ENCODE measurements at places on chromosomes 1 and 21.

DNA sequence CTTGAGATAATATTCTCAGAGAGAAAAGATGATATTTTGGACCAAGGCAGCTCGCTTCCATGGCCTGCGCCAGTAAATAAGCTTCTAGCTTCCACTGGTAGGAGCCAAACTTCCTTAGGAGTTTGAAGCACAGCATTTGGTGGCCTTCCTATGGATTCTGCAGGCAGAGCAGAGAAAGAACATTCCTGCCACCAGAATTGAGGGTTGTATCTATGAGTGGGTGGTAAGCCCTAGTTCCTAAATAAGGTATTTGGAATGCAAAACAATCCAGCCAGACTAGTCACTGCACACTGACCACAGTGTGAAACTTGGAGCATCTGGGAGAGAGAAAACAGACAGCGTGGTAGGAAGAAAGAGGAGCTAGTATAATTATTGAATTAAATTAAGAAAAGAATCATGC, 54.1 kb upstream of the BCAR3 start:
- no peaks in the 10 kb centered on the region for H3K27me3 ChIP-seq
- no peaks in the 10 kb centered on the region for H3K4me1 ChIP-seq
- H3K36me3 ChIP-seq: no peaks in the 10 kb centered on the region

DNA sequence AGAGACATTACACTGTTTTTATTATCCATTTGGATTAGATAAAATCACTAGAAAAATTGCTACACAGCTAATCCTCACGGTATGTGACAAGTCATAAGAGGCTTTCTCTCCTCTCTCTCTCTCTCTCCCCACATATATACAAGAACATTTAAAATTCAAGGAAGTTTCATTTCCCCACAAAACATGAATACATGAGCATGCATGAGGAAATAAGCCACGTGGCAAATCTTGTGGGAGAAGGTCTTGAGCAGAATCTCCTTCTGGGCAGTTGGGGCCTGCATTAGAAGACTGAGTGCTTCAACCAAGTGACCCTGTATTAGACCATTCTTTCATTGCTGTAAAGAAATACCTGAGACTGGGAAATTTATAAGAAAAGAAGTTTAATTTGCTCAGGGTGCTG, 1313.1 kb downstream of the MRPL39 start:
- H3K27me3 ChIP-seq: no peaks in the 10 kb centered on the region
- no peak for DNase-seq
- H3K36me3 ChIP-seq: no peaks in the 10 kb centered on the region
- no peak overlapping the region for H3K4me3 ChIP-seq

- no peaks in the 10 kb centered on the region for H3K27me3 ChIP-seq
- peak overlapping the region; percentile 94 for H3K4me3 ChIP-seq
- H3K36me3 ChIP-seq: peaks cover 31% of the 10 kb centered on the region
- peak overlapping the region; percentile 95 for H3K27ac ChIP-seq
- H3K4me1 ChIP-seq: peaks cover 30% of the 10 kb centered on the region
Observed at GRCh38 chr1:234608911-234609690, 877 bp downstream of the IRF2BP2 start.

DNA sequence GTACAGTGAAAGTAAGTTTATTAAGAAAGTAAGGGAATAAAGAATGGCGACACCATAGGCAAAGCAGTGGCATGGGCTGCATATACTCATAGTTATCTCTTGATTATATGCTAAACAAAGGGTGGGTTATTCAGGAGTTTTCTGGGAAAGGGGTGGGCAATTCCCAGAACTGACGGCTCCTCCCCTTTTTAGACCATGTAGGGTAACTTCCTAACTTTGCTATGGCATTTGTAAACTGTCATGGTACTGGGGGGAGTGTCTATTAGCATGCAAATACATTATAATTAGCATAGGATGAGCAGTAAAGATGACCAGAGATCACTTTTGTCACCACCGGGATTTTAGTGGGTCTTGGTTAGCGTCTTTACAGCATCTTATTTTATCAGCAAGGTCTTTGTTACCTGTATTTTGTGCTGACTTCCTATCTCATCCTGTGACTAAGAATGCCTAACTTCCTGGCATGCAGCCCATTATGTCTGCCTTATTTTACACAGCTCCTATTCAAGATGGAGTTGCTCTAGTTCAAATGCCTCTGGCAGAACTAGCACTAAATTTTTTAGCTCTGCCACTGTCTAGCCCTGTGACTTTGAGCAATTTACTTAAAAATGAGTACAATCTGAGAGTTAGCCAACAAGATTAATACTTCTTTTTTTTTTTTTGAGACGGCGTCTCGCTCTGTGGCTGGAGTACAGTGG, 110.3 kb upstream of the PALMD start:
- H3K27me3 ChIP-seq: no peaks in the 10 kb centered on the region
- no peak for DNase-seq
- H3K4me3 ChIP-seq: no peak overlapping the region
- H3K36me3 ChIP-seq: no peaks in the 10 kb centered on the region
- H3K4me1 ChIP-seq: peaks cover 6% of the 10 kb centered on the region
- no peak overlapping the region for H3K27ac ChIP-seq

DNA sequence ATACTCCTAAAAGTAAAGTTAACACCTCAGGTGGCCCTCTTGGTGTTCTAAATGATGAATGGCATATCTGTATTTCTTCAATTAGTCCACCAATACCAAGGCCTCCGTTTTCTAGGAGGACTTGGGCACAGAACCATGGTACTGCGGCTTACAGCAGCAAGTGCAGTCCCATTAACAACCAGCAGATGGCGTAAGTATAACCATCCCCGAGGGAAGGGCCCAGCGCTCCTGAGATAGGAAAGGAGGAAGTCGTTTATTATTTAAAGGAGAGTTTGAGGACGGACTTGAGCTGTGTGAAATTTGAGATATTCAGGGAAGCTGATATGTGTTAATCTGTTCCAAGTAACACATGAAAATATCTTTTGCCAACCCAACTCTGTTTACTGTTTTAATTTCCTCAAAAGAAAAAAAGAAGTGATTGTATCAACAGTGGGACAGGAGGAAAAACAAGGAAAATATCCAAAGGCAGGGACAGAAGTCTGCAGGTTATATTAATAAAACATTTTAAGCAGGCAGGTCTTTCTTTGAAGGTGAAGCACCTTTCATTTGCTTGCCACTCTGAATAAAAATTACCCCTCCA, 37.7 kb upstream of the KCNJ15 start:
- H3K4me1 ChIP-seq: no peaks in the 10 kb centered on the region
- H3K4me3 ChIP-seq: no peak overlapping the region
- no peaks in the 10 kb centered on the region for H3K27me3 ChIP-seq

- DNase-seq: no peak
- no peak overlapping the region for H3K27ac ChIP-seq
- peaks cover 9% of the 10 kb centered on the region for H3K4me1 ChIP-seq
- no peak overlapping the region for H3K4me3 ChIP-seq
- H3K36me3 ChIP-seq: no peaks in the 10 kb centered on the region
Observed at GRCh38 chr1:1278620-1279019, 1.6 kb upstream of the SCNN1D start.

GRCh38 chr1:21319447-21320407, 29.5 kb upstream of the ECE1 start:
- peak overlapping the region; percentile 94 for H3K27ac ChIP-seq
- H3K27me3 ChIP-seq: no peaks in the 10 kb centered on the region
- peak; percentile 96 for DNase-seq
- H3K36me3 ChIP-seq: no peaks in the 10 kb centered on the region

DNA sequence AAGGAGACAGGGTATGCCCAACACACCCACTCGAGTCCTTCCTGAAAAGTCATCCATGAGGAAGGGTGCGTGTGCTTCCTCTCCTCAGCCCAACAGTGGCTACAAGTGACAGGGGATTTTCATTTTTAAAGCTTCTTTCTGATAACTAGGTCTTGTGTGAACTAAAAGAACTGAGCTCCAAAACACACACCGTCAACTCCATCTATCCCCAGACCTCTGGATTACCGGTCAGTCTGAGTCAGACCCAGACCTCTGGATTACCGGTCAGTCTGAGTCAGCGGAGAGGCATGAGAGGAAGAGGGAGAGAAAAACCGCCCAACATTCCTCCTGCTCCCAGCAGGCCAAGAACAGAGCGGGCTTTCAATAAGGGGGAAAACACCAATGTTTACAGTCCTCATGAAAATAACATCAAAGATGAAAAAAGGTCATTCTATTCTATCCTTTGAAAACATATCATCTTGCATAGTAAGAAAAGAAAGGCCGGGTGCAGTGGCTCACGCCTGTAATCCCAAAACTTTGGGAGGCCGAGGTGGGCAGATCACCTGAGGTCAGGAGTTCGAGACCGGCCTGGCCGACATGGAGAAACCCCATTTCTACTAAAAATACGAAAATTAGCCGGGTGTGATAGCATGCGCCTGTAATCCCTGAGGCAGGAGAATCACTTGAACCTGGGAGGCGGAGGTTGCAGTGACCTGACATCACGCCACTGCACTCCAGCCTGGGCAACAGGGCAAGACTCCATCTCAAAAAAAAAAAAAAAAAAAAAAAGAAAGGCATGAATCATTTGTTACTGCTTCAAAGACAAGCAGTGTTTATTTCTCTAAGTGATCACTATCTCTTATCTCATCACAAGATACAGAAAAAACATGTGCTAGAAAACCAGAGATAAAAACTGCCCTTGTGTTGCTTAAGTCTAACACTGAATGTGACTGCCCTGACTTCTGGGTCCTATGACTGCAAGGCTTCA, 3.4 kb downstream of the PTTG1IP start:
- H3K36me3 ChIP-seq: peaks cover 4% of the 10 kb centered on the region
- DNase-seq: peak; percentile 83
- H3K27me3 ChIP-seq: no peaks in the 10 kb centered on the region
- peaks cover 74% of the 10 kb centered on the region for H3K4me1 ChIP-seq
- peak overlapping the region; percentile 97 for H3K27ac ChIP-seq
- peak overlapping the region; percentile 96 for H3K4me3 ChIP-seq

DNA sequence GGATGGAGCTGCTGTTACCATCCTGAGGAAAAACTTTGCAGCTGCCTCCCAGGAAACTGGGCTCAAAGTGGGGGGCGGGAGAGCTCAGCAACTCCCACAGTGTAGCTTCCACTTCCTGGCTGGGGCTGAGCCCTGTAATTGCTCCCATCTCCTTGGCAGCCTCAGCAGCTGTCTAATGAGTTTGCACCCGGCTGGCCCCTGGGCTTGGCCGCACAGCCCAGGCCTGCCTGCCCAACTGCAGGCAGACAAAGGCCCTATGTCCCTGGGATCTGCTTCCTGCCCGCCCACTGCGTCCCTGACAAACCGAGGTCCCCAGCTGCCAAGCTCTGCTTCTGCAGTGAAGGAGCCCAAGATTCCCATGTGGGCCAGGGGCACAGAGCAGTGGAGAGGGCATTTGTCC, 30.1 kb downstream of the EDN2 start:
- H3K27me3 ChIP-seq: no peaks in the 10 kb centered on the region
- no peak overlapping the region for H3K4me3 ChIP-seq
- H3K4me1 ChIP-seq: peaks cover 34% of the 10 kb centered on the region
- DNase-seq: no peak
- H3K36me3 ChIP-seq: no peaks in the 10 kb centered on the region

DNA sequence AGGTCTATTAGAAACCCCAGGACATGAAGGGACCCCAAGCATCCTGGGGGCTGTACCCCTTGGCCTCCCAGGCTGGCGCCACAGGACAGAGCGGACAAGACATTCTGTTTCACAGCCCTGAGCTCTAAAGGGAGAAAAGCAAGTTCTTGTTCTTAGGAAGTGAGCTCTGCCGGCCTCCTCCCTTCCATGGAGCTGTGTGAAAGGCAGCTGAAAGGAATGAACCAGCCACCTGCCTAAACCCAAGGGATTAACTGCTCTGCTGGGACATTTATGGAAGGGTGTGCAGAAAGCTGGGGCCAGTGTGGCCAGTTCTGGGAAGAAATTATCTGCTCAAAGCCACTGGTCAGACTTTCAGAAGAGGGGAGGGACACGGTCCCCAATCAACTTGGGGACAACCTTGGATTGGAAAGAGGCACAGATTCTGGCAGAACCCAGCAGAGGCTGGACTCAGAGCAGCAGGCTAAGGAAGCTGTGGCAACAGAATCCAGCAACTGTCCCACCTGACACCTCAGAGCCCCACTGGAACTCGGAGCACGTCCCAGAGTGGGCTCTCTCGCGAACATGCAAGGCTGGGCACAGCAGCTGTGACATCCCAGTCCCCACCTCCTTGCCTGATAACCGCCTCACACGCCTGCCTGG, 2.1 kb downstream of the KLHL21 start:
- peaks cover 37% of the 10 kb centered on the region for H3K36me3 ChIP-seq
- no peak for DNase-seq
- H3K4me3 ChIP-seq: peak overlapping the region; percentile 95
- peak overlapping the region; percentile 99 for H3K27ac ChIP-seq
- peaks cover 58% of the 10 kb centered on the region for H3K4me1 ChIP-seq

DNA sequence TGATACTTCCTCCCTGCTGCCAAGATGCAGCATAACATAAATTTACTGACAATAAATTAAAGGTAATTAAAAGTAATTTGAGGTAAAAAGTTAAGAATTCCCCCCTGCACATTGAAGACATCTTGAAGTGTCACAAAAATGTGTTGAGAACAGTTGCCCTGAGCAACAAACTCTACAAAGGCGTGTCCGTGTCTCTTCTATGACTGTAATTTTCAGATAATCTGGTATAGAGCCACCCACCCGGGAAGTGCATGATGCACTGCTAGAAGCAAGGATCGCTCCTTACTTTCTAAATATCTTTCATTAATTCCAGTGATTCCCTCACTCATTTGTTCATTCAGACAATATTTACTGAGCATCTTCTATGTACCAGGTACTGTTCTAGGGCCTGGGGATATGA, 11.0 kb upstream of the CASQ1 start:
- H3K27me3 ChIP-seq: peaks cover 2% of the 10 kb centered on the region
- H3K4me3 ChIP-seq: no peak overlapping the region
- H3K36me3 ChIP-seq: no peaks in the 10 kb centered on the region
- no peak overlapping the region for H3K27ac ChIP-seq

DNA sequence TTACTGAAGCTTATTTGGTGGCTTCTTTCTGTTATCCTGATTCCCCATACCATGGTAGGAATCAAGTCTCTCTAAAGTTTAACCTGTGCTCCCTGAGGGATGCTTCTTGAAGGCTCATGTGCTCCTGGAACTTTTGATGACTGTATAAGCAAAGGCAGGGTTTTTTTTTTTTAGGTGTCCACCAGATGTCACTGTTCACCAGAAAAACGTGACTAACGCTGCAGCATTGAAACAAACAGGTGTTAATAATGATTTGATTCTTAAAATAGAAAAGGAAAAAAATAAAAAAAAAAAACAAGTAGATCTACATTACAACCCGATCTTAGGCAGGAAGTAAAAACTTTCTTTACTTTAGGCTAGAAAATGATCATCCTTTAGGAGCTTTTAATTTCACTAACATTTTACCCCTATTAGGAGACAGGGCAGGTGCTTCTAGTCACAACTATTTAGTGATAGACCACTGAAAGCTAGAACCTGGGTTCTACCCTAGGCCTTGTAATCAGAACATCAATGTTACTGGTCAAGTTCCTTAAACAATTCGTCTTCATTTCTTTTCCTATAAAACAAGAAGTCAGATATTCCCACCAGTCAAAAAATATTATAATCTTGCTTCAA, 223.0 kb downstream of the PLA2G4A start:
- H3K4me1 ChIP-seq: no peaks in the 10 kb centered on the region
- H3K36me3 ChIP-seq: no peaks in the 10 kb centered on the region
- no peak overlapping the region for H3K27ac ChIP-seq
- DNase-seq: no peak

- DNase-seq: no peak
- H3K4me3 ChIP-seq: no peak overlapping the region
- no peaks in the 10 kb centered on the region for H3K36me3 ChIP-seq
- peaks cover 6% of the 10 kb centered on the region for H3K4me1 ChIP-seq
Observed at GRCh38 chr1:39021426-39021825, 4.7 kb upstream of the NDUFS5 start.

- no peaks in the 10 kb centered on the region for H3K36me3 ChIP-seq
- H3K27me3 ChIP-seq: no peaks in the 10 kb centered on the region
- DNase-seq: no peak
- H3K27ac ChIP-seq: no peak overlapping the region
- H3K4me1 ChIP-seq: no peaks in the 10 kb centered on the region
- H3K4me3 ChIP-seq: no peak overlapping the region
Observed at GRCh38 chr1:228969953-228970800, 234.9 kb downstream of the RHOU start.

Data from tibial artery (tissue), 4 donors.